LHCN-M2 (cell line): ENCODE measurements at places on chromosomes 3 and 15. TPM values are rescaled to one million over a fixed set of nuclear protein-coding genes. Genes with fewer than 3 reads are reported as not detected.

HRG gene
- total RNA-seq: 0.06 TPM in 1 of 2 replicates, not detected in the other

IGF2BP2 gene
- total RNA-seq: 58.9 and 104 TPM in 2 replicates

FAM240A gene
- not detected in 2 replicates for total RNA-seq

TPRG1 gene
- total RNA-seq: 0.19 and 0.86 TPM in 2 replicates

SPATA12 gene
- 0.11 and 0.32 TPM in 2 replicates for total RNA-seq

SLC28A1 gene
- total RNA-seq: not detected in 2 replicates

C3orf22 gene
- not detected in 2 replicates for total RNA-seq

TBCCD1 gene
- total RNA-seq: 12.6 and 13.2 TPM in 2 replicates

ADAMTSL3 gene
- under 0.01 and 0.06 TPM in 2 replicates for total RNA-seq

CCDC13 gene
- total RNA-seq: 0.57 and 0.77 TPM in 2 replicates

HGD gene
- total RNA-seq: 0.06 TPM in 2 replicates

LRRC2 gene
- total RNA-seq: 0.32 and 0.86 TPM in 2 replicates

ECE2 gene
- not detected in 2 replicates for total RNA-seq

TMEM207 gene
- not detected in 2 replicates for total RNA-seq

ARGFX gene
- not detected in 2 replicates for total RNA-seq

ACAN gene
- under 0.01 TPM in 1 of 2 replicates, not detected in the other for total RNA-seq

SYNM gene
- total RNA-seq: 5.2 and 5.6 TPM in 2 replicates

MESP2 gene
- 0.06 and 0.45 TPM in 2 replicates for total RNA-seq

PDCD7 gene
- 15.6 and 18.2 TPM in 2 replicates for total RNA-seq

LARP6 gene
- 43.6 and 45.0 TPM in 2 replicates for total RNA-seq
